ENCODE measurements at places on chromosomes 4 and X. TPM values are rescaled to one million over a fixed set of nuclear protein-coding genes. Genes with fewer than 3 reads are reported as not detected.

The EGFL6 gene
- 10.1 TPM for total RNA-seq

The BTK gene
- total RNA-seq = not detected

The RAB9B gene
- total RNA-seq = 0.64 TPM

The ALB gene
- not detected for total RNA-seq

The SPANXA1 gene
- total RNA-seq = not detected

The ADAMTS3 gene
- total RNA-seq = not detected

The RPL34 gene
- total RNA-seq = 1,111 TPM

The SSX2B gene
- total RNA-seq = not detected

The SH3BGRL gene
- total RNA-seq = 74.0 TPM

The GABRQ gene
- 0.07 TPM for total RNA-seq

The RASGEF1B gene
- 1.6 TPM for total RNA-seq

The RBM41 gene
- 17.5 TPM for total RNA-seq

The MBNL3 gene
- total RNA-seq = 15.0 TPM

The NALF2 gene
- 0.20 TPM for total RNA-seq

The ASB11 gene
- not detected for total RNA-seq

Data from T-helper 1 cell treated with Interleukin-12 subunit alpha and Interleukin-12 subunit beta and Interleukin-4 antibody, amounts not matched to agents 30 ng/mL and 1 ng/mL, for 36 hours (primary cell).